ENCODE measurements at places on chromosomes 7 and 10.

GRCh38 chr7:89238156-89238555 is 442.6 kb upstream of the TEX47 start:
- no peak for DNase-seq

- no peak for DNase-seq
Measured at GRCh38 chr10:6406220-6407033, 173.6 kb downstream of the PRKCQ start.

DNA sequence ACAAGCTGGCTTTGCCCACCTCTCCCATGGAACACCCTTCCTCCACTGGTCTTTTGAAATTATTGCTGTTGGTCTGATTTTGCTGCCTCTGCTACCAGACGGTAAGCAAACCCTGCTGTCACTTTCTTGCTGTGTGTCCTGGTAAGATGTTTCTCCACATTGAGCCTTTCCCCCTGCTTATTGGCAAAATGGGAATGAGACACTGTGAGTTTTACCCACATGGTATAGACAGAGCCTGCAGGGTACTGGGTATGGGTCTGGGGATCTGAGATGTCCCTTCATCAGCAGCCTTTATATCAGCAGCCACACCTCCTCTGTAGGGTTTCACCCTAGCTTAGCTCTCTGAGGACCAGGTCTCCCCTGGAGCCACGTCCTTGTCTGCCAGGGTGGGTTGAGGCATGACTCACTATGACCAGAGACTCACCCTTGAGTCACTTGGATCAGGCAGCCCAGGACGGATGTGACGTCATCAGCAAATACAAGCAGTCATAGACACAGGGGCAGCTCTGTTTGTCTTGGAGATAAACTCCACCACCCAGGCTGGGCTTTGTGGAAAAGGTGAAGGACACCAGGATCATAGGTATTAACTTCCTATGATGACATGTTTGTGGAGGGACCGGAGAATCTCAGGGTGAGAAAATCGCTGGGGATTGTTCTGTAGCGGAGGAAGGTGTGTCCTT is 17.9 kb upstream of the BAIAP2L1 start:
- peak; percentile 70 for DNase-seq

DNA sequence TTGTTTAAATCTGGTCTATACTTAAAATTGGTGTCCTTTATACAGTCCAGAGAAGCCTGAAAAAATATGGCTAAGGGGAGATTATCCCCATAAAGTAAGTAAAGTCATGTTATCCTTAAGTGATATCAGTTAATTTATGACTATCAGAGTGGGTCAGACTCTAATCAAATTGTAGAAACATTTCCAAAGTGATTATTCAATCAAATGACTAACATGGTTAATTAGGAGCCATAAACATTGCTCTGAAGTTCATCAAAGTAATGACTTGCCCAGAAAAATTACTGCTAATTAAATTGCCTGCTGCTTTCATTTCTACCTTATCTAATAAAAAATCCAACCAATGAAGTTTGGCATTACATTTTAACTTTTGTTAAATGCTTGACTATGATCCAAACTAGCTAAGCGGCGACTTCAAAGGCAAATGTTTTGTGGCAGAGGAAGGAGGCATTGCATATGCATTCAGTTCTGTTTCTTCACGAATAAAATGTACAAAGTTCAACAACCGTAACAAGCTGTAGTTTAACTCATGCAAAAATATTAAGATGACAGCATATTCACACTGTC is 76.7 kb downstream of the ETV1 start:
- no peak for DNase-seq

DNA sequence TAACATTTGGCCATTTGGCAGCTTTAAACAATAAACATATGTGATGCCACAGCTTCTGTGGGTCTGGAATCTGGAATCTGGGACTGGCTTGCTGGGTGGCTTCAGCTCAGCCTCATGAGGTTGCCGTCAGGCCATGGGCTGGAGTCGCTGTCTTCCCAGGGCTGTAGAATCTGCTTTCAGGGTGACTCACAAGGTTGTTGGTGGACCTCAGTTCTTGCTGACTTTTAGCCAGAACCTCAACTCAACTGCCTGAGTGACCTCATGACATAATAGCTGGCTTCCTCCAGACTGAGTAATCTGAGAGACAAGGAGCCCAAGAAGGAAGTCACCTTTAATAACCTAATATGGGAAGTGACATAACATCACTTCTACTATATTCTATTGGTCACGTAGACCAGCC is 44.6 kb upstream of the TSPAN13 start:
- peak; percentile 7 for DNase-seq
